ENCODE measurements at places on chromosomes 12 and 14.
A peak's percentile ranks its signal among the peaks of the same experiment; 100 is the strongest.

- no peak for DNase-seq
Observed at GRCh38 chr12:388541-389141, 479 bp downstream of the KDM5A start.

DNA sequence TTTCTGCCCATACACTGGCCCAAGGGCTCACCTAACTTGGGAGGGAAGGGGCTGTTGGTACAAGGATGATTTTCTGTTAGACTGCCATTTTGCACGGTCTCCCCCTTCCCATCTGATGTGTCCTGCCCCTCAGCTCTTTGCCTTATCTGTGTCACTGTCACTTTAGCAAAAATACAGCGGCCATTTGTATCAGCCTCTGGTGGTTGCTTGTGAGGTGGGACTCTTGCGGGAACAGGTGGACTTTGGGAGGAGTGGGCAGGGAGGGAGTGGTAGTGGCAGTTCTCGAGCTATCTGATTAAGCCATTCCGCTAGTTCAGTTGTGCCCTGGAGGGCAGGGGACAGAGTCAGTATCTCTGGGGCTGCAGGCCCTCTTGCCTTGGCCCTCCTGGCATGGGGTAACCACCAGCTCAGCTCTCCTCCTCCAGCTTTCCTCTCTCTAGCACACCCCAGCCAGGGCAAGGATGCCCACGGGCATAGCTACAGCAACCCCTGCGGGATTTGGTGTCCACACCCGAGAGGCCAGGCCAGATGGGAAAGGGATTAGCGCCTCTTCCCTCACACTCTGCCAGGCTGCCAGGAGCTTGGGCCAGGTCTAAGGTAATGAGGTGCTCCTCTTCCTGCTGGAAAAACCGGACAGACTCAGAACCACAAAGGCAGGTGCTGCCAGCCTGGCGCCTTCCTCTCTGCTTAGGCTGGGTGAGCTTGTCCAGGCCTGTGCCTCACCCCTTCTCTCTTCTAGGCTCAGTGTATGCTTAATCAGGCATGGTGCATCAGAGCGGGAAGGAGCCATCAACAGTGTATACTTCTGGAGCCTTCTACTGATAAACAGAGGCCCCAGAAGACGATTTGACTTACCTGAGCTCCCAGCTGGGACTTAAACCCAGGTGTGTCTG, 8.7 kb downstream of the SLC48A1 start:
- peak; percentile 89 for DNase-seq

GRCh38 chr12:91219919-91220318, 37.3 kb upstream of the DCN start:
- no peak for DNase-seq

- peak; percentile 51 for DNase-seq
Observed at GRCh38 chr14:91299121-91300115, 54.9 kb upstream of the GPR68 start.

GRCh38 chr12:53074283-53074998, 4.7 kb downstream of the SPRYD3 start:
- DNase-seq: no peak

GRCh38 chr12:837548-837947, 85.2 kb downstream of the WNK1 start:
- DNase-seq: no peak

DNA sequence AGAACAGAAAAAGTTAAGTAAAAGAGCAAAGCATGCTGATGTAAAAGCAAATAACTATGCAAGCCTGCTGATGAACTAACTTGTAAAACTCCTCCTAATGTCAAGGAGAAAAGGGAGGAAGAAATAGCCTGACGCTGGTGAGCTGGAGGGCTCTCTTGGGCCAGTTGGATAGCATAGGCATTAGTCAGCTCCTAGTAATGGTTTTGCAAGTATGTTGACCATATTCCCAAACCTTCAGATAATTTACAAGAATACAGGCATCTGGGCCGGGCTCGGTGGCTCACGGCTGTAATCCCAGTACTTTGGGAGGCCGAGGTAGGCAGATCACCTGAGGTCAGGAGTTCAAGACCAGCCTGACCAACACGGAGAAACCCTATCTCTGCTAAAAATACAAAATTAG, 871.4 kb downstream of the C12orf50 start:
- DNase-seq: no peak

DNA sequence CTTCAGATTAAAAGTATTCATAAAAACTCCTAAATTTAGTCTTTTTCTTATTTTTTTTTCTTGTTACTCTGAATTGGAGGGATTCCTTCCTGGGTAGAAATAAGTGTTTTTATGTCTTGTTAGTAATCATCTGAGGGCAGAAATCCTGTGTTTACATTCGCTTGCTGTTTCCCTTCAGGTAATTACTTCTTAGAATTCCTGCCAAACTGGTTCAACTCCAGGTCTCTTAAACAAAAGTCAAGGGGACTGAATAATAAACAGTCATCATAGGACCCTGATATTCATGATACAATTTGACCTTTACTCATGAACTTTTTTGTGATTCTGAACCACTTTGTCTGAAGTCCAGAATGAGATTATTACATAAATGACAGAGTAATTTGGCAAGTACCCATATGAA, 843.9 kb downstream of the FLRT2 start:
- no peak for DNase-seq

GRCh38 chr14:87097015-87097414, 896.0 kb downstream of the GALC start:
- no peak for DNase-seq

GRCh38 chr12:46364300-46364696, 8.3 kb downstream of the SLC38A2 start:
- DNase-seq: no peak

GRCh38 chr12:123983822-123984485, 10.9 kb downstream of the ZNF664 start:
- DNase-seq: peak; percentile 39
